Right atrium auricular region (tissue), 2 donors: ENCODE measurements at places on chromosomes 12 and 14. TPM values are rescaled to one million over a fixed set of nuclear protein-coding genes. Genes with fewer than 3 reads are reported as not detected.

GRCh38 chr12:108609537-108610335 is 11.9 kb upstream of the TMEM119 start:
- peak; percentile 79 for DNase-seq
- H3K27me3 ChIP-seq = no peaks in the 10 kb centered on the region
- peaks cover 12% of the 10 kb centered on the region for H3K4me1 ChIP-seq
- no peaks in the 10 kb centered on the region for H3K36me3 ChIP-seq

DNA sequence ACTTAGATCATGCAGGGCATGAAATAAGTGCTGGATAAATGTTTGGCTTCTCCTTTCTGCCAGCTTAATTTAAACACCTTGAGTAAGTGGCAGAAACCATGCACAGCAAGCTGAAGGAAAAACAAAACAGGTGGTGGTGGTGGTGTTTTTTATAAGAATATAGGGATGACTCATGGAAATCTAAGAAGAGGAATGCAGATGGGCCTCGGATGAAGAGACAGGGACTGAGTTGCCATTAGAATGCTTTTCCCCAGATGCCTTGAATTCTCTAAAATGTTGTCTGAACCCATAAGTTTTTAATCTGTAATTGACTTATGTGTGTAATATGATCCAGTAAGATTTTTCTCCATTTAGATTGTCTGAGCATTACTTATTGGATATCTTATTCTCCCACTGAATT is 93.1 kb upstream of the ZDHHC17 start:
- no peak for DNase-seq
- H3K4me1 ChIP-seq = no peaks in the 10 kb centered on the region
- H3K4me3 ChIP-seq = no peak overlapping the region
- H3K27me3 ChIP-seq = no peaks in the 10 kb centered on the region

- H3K4me1 ChIP-seq = no peaks in the 10 kb centered on the region
- no peaks in the 10 kb centered on the region for H3K27me3 ChIP-seq
- no peaks in the 10 kb centered on the region for H3K36me3 ChIP-seq
- H3K4me3 ChIP-seq = no peak overlapping the region
- no peak overlapping the region for H3K27ac ChIP-seq
- DNase-seq = no peak
Observed at GRCh38 chr12:114012744-114013431, 46.8 kb upstream of the RBM19 start.

DNA sequence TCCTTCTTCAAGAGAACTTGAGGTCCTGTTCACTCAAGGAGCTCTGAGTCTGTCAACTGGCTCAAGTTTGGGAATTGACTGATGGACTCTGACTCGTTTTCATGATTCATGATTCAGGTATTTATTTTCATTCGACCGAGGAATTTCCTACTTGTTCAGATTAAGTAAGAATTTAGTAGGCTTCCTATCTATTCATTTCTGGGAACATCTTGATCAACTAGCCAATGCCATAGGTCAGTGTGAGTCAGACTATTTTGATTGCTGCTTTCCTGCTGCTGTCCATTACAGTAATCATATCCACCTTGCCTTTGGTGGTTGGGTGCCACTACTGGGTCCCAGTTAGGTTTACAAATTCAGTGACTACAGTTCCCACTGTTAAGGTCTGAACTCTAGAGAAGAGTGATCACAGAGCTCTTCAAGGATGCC is 6.1 kb downstream of the FAM186A start:
- no peak overlapping the region for H3K4me3 ChIP-seq
- H3K27me3 ChIP-seq = no peaks in the 10 kb centered on the region
- H3K36me3 ChIP-seq = no peaks in the 10 kb centered on the region

DNA sequence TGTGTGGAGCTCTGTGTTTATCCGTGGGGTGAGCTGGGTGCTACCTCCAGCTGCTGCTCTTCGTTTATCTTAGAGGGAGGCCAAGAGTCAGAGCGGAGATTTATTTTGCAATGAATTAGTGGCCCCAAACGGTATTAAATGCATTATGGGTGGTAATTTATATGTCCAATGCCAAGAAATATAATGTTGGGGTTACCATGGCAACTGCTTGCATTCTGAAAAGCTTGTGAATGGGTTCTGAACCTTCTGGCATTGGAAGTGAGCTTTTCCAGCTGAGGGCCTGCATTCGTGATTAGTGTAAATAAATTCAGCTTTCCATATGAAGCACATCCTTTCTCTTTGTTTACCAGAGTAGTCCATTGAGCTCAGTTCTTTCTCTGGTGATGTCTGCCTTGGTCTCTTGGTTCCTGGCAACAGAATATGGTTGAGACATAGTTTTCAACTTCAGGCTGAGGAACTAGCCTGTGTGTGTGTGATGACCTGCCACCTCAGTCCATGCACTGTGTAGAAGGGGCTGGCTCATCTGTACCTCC is 51.8 kb downstream of the TRAF3 start:
- H3K4me3 ChIP-seq = no peak overlapping the region
- H3K4me1 ChIP-seq = no peaks in the 10 kb centered on the region
- no peak overlapping the region for H3K27ac ChIP-seq
- DNase-seq = no peak

DNA sequence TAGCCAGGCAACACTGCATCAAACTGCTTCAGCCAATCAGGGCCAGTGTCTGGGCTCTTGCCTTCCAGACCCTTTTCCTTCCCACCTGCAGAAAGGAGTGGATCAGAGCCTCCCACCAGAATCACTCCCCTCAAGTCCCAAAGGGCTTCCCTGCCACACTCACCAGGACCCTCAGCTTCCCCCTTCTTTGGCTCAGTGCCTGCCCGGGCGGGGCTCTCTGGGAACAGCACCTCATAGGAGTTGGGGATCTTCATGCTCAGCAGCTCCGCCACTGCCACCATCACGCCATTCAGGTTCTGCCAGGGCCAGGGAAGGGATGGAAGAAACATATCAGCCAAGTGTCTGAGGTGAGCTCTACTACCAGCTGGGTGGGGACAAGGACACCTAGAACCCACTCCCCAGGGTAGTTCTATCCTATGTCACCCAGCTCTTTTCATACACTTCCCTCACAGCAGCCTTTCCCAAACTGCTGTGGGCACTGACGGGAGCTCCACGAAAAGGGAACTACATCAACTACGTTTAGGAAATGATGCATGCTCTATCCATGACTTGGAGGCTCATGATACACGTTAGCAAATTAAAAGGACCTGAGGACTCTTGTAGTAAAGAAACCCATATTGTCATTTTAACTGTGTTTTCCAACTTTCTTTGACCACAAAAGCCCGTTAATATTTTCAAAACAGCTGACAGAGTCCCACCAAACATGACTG is 9.4 kb upstream of the PRKAG1 start:
- DNase-seq = no peak
- H3K36me3 ChIP-seq = peaks cover 90% of the 10 kb centered on the region
- no peak overlapping the region for H3K27ac ChIP-seq
- H3K27me3 ChIP-seq = no peaks in the 10 kb centered on the region

DNA sequence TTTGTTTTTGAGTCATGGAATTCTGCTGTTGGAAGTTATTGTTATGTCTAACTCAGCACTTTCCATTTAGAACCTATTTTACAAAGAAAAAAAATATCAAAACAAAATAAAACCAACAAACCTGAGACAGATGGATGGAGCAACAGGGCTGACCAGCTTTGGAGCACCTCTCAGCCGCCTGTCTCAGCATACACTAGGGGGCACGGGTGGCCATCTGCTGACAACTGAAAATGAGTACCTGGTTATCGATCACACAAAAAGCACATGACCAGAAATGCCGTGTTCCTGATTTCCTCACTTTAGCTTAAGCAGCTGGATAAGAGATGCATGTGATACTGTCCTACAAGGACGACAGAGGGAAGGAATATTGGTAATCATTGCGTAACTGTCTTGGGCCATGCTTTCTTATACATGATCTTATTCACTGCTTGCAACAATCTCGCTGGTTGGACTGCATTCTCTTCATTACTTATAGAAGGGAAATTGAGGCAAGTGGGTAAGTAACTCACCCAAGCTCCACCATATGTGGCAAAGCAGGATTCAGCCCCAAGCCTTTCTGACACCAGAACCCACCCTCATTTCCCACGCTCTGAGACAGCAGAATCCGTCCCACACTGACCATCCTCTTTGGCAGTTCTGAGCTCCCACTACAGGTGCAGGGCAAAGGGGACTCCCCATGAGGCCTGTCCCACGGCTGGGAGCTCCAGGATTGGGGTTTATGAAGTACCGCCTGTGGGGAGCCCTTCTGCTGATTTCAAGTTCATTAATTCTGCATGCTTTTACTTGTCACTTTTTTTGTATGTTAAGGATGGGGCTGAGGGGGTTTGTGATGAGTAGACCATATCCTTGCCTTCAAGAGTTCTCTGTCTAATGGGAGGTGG is 43.5 kb downstream of the C14orf132 start:
- H3K4me3 ChIP-seq = no peak overlapping the region
- no peak overlapping the region for H3K27ac ChIP-seq
- H3K27me3 ChIP-seq = no peaks in the 10 kb centered on the region
- H3K36me3 ChIP-seq = no peaks in the 10 kb centered on the region
- no peak for DNase-seq

GRCh38 chr12:78101946-78102635 is 271.4 kb downstream of the NAV3 start:
- H3K27ac ChIP-seq = no peak overlapping the region
- no peaks in the 10 kb centered on the region for H3K27me3 ChIP-seq
- H3K4me3 ChIP-seq = no peak overlapping the region
- H3K36me3 ChIP-seq = no peaks in the 10 kb centered on the region

GRCh38 chr14:67420102-67420739 is 8.3 kb upstream of the PLEK2 start:
- no peaks in the 10 kb centered on the region for H3K27me3 ChIP-seq
- no peak overlapping the region for H3K4me3 ChIP-seq
- no peaks in the 10 kb centered on the region for H3K36me3 ChIP-seq
- no peak overlapping the region for H3K27ac ChIP-seq
- no peak for DNase-seq
- H3K4me1 ChIP-seq = no peaks in the 10 kb centered on the region

The GCH1 gene
- 2.4 TPM for total RNA-seq

The ABCC9 gene
- total RNA-seq = 25.0 TPM

The AQP6 gene
- total RNA-seq = not detected

The TEX22 gene
- total RNA-seq = not detected

The ARMH4 gene
- total RNA-seq = 3.4 TPM

The NINJ2 gene
- 8.8 TPM for total RNA-seq

The LIN7A gene
- 16.2 TPM for total RNA-seq

The SLC6A12 gene
- total RNA-seq = 1.1 TPM

The ESRRB gene
- total RNA-seq = 14.8 TPM

The KRT77 gene
- total RNA-seq = not detected

The KLRB1 gene
- total RNA-seq = 0.75 TPM

The MEG3 gene
- 9.5 TPM for total RNA-seq

The SMIM41 gene
- 3.2 TPM for total RNA-seq

The MNAT1 gene
- total RNA-seq = 20.2 TPM

The C1S gene
- 114 TPM for total RNA-seq
